ENCODE measurements at places on chromosomes 2 and 18.
A peak's percentile ranks its signal among the peaks of the same experiment; 100 is the strongest.

GRCh38 chr18:3688690-3689089 is 238.7 kb downstream of the TGIF1 start:
- no peak for DNase-seq

DNA sequence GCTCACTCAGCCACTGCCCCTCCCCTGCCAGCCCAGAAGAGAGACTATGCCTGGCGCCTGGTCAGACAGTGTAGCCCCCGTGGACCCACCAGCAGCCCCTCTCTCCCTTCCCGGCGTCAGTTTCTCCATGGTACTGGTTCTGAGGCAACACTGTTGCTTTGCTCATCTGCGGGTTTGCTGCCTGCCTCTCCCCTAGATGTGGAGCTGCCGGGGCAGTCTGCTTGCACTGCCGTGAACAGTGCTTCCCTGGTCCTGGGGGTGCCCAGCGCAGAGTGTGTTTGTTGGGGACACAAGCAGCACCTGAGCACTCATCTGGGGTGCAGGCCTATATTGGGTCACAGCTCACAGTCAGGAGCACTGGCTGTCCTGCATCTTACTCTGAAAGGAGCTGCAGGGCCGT is 309.9 kb downstream of the NDUFA10 start:
- DNase-seq: no peak

- peak; percentile 80 for DNase-seq
Measured at GRCh38 chr2:166494140-166494624, at the start of gene SCN7A. TSS of gene SCN7A (minus strand) at chr2:166494249. CDS start at chr2:166477696, 16,553 bp downstream.

DNA sequence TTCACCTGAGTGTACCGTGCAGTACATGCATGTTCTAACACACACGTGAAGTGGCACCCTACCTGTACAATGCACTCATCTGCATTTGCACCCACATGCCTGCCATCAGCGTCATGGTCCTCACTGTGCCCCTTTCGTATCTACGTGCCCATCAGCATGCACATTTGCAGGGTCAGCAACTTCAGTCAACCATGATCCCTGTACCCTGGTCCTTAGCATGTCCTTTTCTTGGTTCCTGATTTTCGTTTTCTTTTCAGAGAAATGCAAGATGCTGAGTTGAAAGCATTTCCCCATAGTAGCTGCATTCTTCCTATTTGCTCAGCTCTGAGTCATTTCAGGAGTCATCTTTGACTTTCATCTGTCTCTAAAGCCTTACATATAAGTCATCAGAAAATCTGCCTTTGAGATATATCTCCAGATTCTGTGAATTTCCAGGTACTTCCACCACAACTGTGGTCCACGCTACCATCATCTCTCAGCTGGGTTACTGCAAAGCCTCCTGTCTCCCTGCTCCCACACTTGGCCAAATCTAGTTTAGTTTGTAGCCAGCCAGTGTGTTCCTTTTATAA is 14.7 kb upstream of the PUM2 start:
- DNase-seq: no peak

- no peak for DNase-seq
Measured at GRCh38 chr2:166614029-166614428, 120.0 kb upstream of the SCN7A start.

GRCh38 chr2:182381225-182381624 is 45.6 kb downstream of the PDE1A start:
- DNase-seq: no peak

- DNase-seq: no peak
Measured at GRCh38 chr18:49446481-49446880, 14.0 kb downstream of the DYM start.

GRCh38 chr2:39851651-39852110 is 72.6 kb upstream of the THUMPD2 start:
- peak; percentile 18 for DNase-seq

DNA sequence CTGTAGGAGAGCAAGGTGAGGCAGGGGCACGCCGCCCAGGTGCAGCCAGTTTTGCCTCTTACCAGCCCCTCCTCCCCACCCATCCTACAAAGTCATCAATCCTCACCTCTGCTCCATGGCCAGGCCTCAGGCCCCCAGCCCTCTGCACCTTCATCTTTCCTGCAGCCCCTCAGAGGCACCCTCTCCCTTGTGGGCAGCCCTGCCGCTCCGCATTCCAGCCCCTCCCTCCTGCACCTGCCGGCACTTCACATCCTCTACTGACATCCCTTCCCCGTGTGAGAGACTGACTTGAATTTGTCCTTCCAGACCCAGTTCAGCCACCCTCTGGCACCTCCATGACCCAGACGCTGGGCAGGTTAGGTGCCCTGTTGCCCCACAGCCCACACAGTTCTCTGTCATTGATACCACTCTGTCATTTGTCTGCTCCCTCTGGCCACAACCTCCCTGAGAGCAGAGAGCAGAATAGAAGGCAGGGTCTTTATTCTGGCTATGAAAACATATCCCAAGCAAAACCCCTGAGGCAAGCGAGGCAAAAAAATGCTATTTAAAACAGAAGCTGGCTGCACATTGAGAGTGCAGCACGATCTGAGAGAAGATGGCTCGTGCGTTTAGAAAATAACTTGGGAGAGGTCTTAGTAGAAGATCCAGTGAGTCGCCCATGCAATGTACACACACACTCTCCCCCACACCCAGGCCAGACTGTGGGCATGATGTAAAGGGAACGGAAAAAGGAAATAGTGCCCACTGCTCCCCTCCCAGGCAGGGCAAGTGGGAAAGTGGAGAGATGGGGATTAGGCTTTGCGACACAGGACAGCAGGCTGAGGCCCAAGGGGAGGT is 25.9 kb downstream of the SDC1 start:
- no peak for DNase-seq

DNA sequence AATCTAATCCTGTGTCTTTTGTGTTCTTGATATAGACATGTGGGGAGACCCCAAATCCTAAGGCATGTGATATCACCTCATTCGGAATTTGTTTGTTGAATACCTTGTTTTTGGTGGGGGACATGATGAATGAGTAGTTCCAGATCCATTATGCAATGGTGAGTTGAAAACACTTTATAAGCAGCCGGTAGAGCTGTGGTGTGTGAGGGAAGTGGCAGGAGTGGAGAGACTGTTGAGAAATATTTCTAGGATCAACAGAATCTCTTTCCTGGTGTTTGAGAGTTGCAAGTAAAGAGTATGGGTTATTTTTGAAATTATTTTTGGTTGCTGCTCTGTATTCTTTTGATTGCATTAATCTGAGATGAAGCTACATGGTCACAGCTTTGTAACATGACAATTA is 34.4 kb downstream of the LHCGR start:
- no peak for DNase-seq

DNA sequence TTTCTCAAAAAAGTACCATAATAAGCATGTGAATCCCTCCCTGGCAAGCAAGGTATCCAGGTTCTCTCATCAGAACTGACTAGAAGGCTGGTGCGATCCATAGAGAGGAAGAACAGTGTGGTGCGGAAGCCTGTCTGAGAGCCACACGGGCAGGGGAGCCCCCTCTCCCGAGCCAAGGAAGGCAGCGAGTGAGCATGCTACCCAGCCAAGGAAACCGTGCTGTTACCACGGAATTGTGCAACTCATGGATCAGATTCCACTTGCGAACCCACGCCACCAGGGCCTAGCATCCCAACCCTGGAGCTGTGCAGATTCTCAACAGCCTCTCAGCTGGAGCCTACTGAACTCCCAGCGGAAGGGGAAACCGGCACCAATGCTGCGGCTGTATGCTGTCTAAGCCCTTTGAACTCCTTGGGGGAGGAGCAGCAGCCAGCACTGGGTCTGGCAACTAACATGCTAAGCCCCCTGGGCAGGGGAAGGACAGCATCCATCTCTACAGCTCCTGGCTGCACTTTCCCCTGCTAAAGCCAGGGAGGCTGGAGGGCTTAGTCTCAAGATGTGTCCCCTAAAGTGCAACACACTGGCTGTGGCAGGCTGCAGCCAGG is 823.1 kb downstream of the EPHA4 start:
- DNase-seq: peak; percentile 21

GRCh38 chr2:181354626-181355025 is 102.6 kb upstream of the ITGA4 start:
- DNase-seq: no peak

GRCh38 chr18:31778391-31778950 is 17.8 kb upstream of the SLC25A52 start:
- DNase-seq: no peak

GRCh38 chr2:12941203-12941602 is 224.5 kb downstream of the TRIB2 start:
- no peak for DNase-seq

DNA sequence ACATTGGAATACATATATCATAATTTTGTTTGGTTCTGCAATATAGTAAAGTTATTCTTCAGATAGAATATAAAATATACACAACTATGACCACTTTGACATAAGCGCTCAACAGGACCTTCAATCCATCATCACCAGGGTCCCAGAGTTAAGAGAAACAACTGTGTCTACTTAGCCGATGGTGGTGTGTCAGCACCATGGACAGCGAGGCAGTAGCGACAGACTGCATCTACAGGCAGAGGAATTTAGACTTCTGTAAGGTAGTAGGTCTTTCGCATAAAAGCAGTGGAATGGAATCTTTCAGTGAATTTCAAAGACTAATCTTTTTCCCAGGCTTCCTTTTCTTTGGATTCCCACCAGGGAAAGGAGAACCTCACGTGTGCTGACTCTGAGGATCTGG is 20.5 kb upstream of the LRPPRC start:
- peak; percentile 87 for DNase-seq

GRCh38 chr18:73842795-73843394 is 304.7 kb downstream of the FBXO15 start:
- peak; percentile 72 for DNase-seq

- no peak for DNase-seq
Measured at GRCh38 chr2:237931205-237931721, 35.6 kb upstream of the UBE2F start.

GRCh38 chr2:230758566-230759480 is 46.2 kb downstream of the CAB39 start:
- no peak for DNase-seq

DNA sequence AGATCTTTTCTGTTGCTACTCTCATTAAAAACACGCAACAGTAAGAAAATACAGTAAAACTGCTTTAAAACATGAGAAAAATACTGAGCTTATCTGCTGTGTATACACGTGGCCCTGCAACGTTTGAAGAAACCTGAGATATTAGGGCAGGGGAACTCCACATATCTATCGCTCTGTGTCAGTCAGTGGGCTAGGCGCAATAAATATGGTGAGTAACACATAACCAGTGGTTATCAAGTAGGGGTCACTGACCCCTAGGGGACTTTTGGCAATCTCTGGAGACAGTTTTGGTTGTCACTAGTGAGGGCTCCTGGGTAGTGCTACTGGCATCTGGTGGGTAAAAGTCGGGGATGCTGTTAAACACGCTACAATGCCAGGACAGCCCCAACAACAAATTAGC is 14.9 kb downstream of the STAT1 start:
- DNase-seq: no peak

- DNase-seq: no peak
Measured at GRCh38 chr2:99715956-99716355, 226.1 kb upstream of the REV1 start.

GRCh38 chr18:3914833-3915610 is 465.1 kb downstream of the TGIF1 start:
- no peak for DNase-seq

DNA sequence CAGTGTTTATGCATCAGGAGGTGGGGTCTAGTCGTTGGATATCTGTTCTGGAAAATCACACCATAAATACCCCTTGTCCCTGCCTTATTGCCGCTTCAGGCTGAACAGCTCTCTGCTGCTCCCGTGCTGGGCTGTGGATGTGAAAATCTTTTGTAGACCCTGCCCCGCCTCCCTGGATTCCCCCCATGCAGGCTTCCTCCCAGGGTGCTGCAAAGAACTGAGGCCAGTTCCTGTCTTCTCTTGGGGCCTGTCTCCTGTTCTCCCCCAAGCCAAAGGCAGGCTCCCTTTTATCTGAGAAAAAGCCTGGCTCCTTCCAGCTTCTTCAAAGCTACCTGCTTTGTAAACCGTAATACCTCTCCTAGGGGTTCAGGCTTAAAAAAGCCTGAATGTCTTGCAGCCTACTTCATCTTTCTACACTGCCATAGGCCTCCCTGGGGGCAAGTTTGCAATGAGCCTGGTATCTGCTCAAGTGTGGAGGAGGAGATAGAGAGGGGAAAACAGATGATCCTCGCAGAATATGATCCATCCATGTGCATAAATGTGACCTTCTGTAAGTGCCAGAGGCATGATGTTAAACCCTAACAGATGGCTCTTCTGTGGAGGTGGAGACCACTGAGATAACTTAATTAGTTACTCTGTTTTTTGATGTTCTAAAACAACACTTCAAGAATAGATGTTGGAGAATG is 55.3 kb downstream of the VWA3B start:
- DNase-seq: no peak

DNA sequence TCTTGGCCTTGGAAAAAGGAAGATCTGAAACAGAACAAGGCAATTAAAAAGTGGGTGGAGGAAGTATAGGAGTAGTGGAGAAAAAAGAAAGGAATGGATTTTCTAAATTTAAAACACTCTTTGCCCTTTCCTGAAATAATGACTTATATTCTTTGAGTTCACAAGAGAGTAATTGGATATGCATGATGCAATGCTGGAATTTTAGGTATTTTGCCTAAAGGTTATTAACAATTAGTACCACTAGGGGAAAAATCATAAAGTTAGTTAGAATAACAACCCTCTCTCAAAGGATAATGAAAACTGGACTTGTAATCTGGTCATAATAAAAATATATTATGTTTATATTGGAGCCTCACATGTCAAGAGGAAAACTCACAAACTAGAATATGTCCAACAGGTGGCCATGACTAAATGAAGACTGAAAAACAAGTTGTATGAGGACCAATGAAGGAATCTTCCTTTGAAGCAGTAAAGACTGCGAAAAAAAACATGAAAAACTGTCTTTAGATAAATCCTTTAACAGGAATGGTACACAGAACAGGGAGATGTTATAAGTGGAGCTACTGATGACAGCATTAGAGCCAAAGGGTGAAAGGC is 281.8 kb downstream of the NCKAP5 start:
- no peak for DNase-seq

- DNase-seq: no peak
Measured at GRCh38 chr2:124289615-124290014, 264.5 kb downstream of the CNTNAP5 start.

- DNase-seq: no peak
Measured at GRCh38 chr2:140621583-140622362, 1509.0 kb downstream of the LRP1B start.

DNA sequence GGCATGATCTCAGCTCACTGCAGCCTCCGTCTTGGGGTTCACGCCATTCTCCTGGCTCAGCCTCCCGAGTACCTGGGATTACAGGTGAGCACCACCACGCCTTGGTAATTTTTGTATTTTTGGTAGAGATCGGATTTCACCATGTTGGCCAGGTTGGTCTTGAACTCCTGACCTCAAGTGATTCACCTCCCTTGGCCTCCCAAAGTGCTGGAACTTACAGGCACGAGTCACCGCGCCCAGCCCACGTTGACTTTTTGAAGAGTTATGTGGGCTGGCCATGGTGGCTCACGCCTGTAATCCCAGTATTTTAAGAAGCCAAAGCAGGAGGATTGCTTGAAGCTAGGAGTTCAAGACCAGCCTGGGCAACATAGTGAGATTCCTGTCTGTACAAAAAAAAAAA is 20.8 kb downstream of the CCL20 start:
- DNase-seq: no peak

DNA sequence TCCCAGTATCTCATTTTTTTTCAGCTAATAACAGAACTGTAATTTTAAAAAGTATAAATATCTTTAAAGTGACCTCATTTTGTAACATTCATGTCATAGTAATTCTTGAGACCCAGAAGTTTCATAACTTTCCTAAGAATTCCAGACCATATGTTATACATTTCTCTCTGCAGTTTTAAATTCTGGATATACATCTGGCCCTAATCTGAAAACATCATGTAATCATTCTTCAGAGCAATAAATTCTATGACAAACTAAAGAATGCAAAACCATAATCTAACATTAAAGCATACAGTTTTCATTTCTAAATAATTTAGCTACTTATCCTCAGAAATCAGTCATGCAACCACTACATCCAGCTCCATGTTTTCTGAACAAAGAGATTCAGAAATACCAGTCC is 198.3 kb upstream of the SLC35G4 start:
- no peak for DNase-seq

Measured in nephron progenitor cell (in vitro differentiated cells).